ENCODE measurements at places on chromosomes 2 and 18.

GRCh38 chr18:31721601-31722000 is 37.2 kb upstream of the B4GALT6 start:
- no peak for DNase-seq

DNA sequence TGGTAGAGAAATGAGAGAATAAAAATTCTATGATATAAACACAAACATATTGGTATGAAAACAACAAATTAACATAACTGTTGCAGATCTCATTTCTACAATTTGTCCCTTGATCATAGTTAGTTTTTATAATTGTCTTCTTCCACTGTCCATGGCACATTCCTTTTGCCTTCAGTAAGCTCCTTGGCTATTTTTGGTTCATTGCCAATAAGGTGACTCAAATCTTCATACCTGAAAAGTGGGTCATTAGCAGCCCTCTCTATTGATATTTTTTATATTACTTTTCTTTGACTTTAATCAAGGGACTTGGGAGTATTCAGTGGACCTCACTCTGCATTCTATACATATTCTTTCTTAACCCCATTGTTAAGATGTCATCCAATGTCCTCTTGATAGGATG is 552.9 kb downstream of the TDRD15 start:
- DNase-seq, result no peak

DNA sequence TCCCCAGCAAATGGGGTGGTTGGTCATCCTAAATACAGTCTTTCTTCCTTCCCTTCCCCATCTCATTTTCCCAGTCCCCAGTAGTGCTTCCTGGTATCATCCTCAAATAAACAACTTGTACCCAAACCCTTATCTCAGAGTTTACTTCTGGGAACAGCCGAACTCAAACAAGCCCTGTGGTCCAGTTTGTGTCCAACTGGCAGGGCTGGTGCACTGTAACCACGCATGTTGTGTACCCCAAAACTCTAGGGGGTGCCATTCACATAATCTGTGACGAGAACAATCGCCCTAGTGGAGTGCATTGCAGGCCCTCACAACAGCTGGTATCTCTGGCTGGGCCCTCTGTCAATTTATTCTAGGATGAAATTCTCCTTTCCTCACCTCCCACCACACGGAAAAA is 366.2 kb downstream of the TNS1 start:
- DNase-seq, result no peak

DNA sequence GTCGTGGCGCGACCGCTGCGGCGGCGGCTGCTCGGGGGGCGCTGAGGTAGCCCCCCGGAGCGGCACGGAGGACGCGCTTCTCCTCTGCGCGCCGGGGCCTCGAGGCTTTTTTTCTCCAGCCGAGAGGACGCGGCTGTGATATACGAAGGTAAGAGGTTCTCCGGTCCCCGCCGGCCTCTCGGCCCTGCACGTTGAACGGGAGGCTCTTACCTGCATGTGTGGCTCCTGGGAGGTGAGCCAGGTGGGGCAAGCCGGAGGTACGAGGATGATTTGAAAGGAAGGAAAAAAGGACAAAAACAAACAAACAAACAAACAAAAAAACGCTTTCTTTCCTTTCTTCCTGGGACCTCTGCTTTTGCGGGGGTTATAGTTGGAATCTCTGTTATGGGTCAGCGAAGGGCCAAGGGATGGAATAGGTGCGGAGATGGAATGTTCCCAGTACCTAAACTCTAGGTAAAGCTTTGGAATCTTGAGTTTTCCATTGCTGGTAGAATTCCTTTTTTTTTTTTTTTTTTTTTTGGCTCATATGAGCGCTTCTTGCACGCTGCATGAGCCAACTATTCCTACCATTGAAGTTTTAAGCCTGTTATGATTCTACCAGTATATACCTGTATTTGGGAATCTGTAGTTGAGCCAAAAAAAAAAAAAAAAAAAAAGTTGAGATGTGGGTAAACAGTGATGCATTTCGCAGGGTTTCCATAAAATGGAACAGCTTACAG is 674 bp downstream of the PTPN4 start:
- DNase-seq, result no peak
